Fibroblast of skin of left quadriceps (primary cell): ENCODE measurements at places on chromosomes 3 and 15.
A peak's percentile ranks its signal among the peaks of the same experiment; 100 is the strongest.

DNA sequence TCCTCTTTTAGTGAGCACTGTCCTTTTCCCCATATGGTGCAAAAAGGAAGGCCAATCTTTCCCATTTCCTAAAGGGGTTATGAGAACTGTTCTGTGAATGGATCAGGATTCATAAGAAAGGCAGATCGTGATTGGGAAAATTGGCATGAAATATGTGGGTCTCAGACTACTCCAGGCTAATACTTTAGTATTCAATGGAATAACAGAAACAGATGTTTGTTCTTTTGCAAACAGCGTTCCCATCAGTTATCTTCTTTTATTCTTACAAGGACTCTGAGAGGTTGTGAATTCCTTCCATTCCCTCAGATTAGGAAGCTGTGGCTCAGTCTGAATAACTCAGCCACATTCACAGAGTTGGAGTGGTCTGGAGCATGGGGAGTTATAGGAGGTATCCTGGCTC lies 51.3 kb upstream of the MTMR10 start:
- DNase-seq = no peak

DNA sequence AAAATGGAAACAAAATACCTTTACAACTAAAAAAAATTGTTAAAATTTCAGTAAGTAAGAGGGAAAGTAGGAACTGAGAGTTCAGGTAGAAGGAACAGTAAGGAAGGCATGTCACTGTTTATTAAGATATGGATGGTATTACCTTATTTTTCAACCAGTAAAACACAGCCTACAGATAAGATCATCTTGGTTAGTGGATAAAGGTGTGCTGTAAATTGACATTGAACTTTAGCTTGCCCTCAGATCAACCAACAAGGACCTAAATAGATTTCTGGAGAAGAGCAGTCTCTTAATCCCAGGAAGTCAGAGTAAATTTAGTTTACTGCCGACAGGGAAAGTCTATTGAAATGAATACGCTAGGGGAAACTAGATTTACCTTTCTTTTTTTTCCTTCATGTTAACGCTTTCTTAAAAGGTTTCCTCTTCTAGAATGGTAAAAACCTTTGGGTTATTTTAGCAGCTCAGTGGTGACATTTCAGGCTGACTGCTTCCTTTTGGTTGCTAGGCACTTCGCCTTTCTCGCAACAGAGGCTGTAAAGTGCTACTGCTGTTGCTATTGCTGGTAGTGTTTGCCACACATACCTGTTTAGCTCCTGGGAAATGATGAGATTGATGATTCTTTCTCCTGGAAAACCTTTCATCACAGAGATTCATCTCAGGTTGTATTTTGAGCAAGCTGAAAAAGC lies 12.9 kb downstream of the DZIP3 start:
- no peak for DNase-seq

DNA sequence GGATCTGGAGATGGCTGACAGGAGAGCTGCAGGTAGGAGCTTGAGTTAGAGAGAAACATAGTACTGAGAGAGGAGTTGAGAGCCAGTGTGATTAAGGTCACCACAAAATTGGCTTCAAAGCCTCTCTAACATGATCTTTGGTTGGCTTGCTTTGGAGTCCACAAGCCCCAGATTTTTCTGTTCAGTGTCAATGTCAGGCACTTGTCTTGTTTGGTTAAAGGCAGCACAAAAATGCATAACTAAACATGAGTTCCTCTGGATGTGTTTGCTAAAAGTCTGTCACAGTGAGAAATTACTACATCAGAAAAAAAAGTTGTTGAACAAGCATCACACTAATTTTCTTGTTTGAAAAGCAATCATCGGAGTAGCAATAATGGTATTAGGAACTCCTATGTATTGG lies 440.5 kb downstream of the NTRK3 start:
- no peak for DNase-seq

- DNase-seq = no peak
Observed at GRCh38 chr3:193452338-193452737, 73.8 kb upstream of the ATP13A5 start.

- DNase-seq = no peak
Observed at GRCh38 chr3:125115640-125116039, 59.8 kb upstream of the HEG1 start.

- DNase-seq = no peak
Observed at GRCh38 chr3:192772240-192772894, 45.0 kb upstream of the FGF12 start.

DNA sequence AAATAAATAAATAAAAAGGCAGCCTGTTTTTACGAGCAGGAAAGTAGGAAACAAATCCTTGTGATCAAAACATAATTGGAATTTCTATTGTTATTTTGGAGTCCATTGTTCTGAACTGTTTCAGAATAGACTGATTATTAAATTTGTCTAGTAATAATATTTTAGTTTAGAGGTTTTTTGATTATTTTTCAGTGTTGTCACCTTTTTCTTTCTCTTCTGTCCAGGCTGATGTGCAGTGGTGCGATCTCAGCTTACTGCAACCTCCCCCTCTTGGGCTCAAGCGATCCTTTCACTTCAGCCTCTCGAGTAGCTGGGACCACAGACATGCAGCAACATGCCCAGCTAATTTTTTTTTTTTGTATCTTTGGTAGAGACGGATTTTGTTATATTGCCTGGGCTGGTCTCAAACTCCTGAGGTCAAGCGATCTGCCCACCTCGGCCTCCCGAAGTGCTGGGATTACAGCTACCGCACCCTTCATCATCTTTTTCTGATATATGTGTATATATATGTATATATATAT lies 38.0 kb downstream of the KAT2B start:
- no peak for DNase-seq

DNA sequence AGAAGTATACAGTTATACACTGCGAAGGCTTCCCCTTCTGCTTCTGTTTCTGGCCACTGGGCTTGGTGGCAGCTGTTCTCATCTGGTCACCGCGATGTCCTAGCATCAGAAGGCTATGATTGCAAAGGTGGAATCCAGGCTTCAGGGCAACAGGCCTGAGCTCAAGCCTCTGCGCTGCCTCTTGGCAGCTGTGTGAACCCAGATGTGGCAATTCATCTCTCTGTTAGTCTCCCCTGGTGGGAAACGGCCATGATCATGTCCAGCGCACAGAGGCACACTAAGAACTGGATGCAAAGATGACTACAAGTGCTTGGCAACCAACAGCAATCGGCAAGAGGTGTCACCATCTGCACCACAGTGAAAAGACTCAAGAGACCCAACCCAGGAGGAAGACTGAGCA lies 78.9 kb downstream of the PCSK6 start:
- DNase-seq = no peak

DNA sequence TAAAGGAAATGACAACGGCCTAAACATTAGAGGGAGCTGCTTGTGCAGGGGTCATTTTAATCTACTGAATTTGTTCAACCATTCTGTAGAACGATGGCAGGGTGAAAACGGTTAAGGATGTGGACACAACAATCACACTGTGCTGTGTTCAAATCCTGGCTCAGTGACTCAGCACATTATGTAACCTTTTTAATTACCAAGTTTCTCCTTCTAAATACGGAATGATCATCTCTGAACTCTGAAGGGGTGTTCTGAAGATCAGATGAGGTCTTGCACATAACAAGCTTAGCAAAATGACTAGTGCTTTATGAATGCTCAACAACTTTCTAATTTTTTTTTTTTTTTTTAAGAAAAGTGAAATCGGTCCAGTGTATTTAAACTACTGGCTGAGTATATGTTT lies 592.8 kb downstream of the FOXP1 start:
- DNase-seq = no peak

- DNase-seq = no peak
Observed at GRCh38 chr3:184526088-184526433, 35.5 kb upstream of the EPHB3 start.

- DNase-seq = no peak
Observed at GRCh38 chr3:47533996-47534454, 20.5 kb upstream of the ELP6 start.

GRCh38 chr3:66629982-66630368 lies 129.2 kb upstream of the LRIG1 start:
- no peak for DNase-seq

DNA sequence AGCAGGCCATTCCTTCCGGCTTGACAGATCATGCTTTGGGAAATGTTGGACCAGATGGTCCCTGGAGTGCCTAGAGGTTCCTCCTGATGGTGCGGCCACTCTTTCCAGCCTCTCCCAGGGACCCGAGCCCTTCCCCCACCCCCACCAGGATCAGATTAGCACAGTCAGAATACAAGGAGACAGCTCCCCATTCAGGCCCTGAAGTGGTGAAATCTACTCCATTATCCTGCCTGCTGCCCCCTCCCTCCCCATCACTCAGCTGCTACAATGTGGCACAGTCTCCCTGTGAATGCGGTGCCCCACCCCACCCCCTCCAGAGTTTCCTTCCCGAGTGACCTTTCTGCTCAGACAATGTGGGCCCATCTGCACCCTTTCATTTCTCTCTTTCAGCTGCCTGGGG lies 29.4 kb downstream of the RNU5B-1 start:
- no peak for DNase-seq

DNA sequence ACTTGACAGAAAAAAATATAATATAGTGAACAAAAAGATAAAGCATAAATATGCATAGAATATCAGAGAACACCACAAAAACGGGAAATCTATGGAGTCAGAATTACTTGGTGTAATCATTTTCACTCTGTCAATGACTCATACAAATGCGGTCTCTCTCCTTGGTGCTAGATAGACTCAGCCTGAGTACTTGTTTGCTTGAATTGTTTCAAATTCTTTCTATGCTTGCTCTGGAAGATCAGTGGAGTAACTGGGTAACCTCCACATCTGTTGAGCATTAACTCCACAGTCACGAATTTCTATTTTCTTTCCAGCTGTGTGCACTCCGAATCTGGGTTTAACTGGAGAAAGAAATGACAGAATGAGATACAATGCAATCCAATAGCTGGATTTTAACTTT lies 760.4 kb downstream of the ZPLD1 start:
- peak; percentile 16 for DNase-seq

DNA sequence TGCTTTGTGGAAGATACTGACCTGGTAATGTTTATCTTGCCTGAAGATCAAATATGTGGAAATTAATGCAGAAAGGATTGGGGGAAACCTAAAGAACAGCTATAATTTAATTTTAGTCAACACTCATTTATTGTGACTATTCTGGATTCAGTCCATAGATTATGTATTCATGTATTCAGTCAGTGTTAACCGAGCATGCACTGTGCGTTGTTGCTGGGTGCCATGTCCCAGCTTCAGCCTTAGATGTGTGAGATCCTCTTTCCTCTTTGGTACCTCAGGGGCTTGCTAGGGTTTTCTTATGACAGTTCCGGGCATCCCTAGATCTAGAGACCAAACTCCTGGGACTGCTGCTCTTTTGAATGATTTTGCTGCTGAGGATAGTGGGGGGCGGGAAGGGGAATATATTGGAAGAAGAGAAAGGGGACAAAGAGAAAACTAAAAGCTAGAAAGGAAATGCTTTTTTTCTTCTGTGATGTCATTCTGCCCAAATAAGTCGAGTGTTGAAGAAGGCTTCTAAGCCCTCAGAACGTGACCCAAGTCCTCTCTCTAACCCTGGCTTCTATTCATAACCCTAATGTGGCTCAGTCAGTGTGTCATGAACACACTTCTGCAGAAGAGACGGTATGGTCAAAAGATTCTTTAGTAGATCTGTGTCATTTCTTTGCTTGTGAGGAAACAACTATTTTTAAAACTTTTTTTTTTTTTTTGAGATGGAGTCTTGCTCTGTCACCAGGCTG lies 33.5 kb downstream of the STARD9 start:
- DNase-seq = no peak

- DNase-seq = no peak
Observed at GRCh38 chr15:43125100-43125661, 8.2 kb upstream of the TMEM62 start.

GRCh38 chr15:89777782-89778380 lies 1.7 kb downstream of the MESP2 start:
- no peak for DNase-seq

DNA sequence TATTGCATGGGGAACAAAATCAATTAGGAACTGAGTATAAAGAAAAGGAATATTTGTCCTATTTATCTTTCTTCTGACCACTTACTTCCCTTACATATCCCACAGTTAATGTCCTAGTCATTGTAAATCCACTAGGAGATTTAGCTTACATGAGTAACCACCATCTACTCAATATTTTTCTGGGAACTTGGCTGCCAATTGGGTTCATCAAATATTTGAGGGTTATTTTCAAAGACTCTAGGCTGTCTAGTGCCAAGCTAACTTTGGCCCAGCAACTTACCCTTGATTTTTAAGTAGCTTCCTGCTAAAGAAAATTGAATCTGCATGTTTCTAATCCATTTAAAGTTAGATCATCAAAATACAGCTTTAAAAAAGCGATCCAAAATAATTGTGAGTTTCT lies 362.5 kb upstream of the EPHA3 start:
- no peak for DNase-seq

GRCh38 chr3:71874618-71875017 lies 89.7 kb upstream of the PROK2 start:
- no peak for DNase-seq

DNA sequence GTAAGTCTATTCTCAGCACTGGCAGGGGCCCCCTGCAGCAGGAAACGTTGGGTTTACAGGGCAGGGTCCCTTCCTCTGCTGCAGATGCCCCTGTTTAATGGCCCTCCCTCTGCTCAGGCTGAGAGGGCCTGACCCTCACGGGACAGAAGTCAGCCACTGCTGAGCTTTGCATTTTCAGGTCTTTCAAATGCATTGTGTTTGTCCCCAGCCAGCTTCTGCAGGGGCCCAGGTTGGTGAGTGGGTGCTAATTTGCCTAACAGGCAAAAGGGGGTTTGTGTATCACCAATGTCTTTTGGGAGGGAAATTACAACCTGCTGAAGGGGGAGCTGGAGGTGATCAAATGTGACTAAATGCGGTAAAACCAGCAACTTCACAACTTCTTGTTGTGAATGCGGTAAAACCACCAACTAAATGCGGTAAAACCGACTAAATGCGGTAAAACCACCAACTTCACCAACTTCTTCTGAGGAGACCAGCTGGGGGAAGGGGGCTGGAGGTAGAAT lies 44.8 kb upstream of the UBE2E1 start:
- no peak for DNase-seq

- no peak for DNase-seq
Observed at GRCh38 chr3:126456211-126456610, 19.5 kb downstream of the ZXDC start.

- no peak for DNase-seq
Observed at GRCh38 chr3:9793161-9793781, 389 bp downstream of the ARPC4 start.

GRCh38 chr3:127668906-127669305 lies 3.8 kb upstream of the ABTB1 start:
- DNase-seq = no peak

DNA sequence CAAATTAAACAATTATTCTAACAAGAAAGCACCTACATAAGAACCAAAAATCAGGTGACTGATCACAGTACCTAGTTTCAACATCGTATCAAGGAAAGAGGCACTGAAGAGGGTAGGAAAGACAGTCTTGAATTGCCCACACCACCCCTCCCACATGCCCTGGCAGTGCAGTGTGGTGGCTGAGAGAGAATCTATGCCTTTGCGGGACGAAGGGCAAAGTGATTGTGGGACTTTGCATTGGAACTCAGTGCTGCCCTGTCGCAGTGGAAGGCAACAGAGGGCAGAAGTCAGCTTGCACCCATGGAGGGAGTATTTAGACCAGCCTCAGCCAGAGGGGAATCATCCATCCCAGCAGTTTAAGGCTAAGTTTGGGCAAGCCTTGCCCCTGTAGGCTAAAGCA lies 24.5 kb downstream of the NEDD4 start:
- DNase-seq = no peak

- no peak for DNase-seq
Observed at GRCh38 chr3:151421938-151422337, 37.4 kb upstream of the P2RY12 start.
